Activated naive CD8-positive, alpha-beta T cell treated with anti-CD3 and anti-CD28 coated beads for 36 hours (primary cell): ENCODE measurements at places on chromosomes 2 and 18. TPM values are rescaled to one million over a fixed set of nuclear protein-coding genes. Genes with fewer than 3 reads are reported as not detected.
A peak's percentile ranks its signal among the peaks of the same experiment; 100 is the strongest.

Gene LAMA3
- 0.42 TPM for total RNA-seq

Gene ZNF804A
- not detected for total RNA-seq

- H3K27me3 ChIP-seq = peaks cover 41% of the 10 kb centered on the region
- peak overlapping the region; percentile 26 for H3K27ac ChIP-seq
- H3K4me3 ChIP-seq = no peak overlapping the region
- H3K36me3 ChIP-seq = peaks cover 2% of the 10 kb centered on the region
- H3K4me1 ChIP-seq = peaks cover 15% of the 10 kb centered on the region
Measured at GRCh38 chr2:111227716-111228141, 107.0 kb downstream of the BCL2L11 start.

Gene RPL31
- 1,614 TPM for total RNA-seq
